ENCODE measurements at places on chromosomes 2 and 18.

DNA sequence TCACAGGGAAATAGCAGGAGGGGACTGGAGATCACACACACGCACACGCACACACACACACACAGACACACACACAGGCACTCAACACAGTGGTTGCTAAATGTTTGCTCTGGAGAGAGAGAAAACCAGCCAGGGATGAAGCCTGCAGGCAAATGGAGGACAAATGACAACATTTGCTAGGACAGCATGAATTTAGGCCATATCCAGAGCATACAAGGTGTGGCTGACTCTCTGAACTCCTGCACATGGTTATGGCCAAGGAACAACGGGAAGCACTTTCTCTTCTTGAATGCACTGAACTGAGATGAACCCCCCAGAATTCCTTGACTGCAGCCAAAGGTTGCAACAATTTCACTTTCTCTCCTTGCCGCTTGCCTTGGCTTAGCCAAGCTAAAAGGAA is 230.0 kb upstream of the RASGRP3 start:
- no peak for DNase-seq

DNA sequence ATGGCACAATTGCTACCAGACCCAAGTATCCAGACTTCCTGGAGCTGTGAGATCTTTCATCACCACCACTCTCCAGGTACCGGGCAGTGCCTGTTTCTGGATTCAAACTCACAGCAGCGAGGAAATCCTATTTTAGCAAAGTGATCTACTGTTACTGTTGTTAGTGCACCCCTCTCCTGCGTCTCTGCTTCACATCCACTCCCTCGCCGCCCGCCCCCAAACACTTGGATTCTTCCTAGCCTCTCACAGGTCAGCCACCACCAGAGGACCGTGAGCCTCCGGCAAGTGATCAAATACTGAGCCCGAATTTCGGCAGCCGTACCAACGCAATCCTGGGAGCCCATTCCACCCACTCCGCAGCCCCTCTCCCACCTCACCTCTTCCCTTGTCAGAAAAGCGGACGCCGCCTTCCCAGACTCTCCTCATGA is 519 bp downstream of the METTL4 start:
- no peak for DNase-seq

DNA sequence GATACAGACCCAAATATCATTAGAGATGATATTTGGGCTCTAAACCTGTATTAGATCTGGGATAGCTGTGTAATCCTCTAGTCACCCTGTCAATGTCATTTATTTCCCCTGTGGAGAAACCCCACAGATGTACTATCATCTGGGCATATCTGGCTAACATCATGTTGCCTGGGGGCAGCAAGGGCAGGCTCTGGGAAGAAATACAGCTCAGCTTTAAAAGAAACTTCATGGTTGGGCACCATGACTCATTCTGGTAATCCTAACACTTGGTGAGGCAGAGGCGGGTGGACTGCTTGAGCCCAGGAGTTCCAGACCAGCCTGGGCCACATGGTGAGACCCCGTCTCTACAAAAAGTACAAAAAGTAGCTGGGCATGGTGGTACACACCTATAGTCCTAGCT is 282.5 kb downstream of the SLC8A1 start:
- no peak for DNase-seq

GRCh38 chr2:37472959-37473358 is 128.5 kb downstream of the QPCT start:
- no peak for DNase-seq
